Chondrocyte (in vitro differentiated cells): ENCODE measurements at places on chromosomes 2 and 18.

DNA sequence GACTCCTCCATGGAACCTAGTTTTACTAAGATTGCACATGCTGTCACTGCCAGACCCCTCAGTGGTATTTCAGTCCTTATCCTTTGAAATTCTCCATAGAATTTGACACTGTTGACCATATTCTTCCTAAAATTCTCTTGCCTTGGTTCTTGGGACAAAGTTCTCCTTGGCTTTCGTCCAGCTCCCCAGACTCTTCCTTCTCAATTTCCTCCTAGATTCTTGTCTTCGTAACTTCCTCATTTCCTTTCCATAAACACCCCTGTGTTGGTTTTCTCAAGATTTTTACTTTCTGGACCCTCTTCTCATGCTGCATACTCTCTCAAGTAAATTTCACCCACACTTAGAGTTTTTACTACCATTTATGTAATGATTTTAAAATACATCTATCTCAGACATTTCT is 96.6 kb upstream of the TWSG1 start:
- DNase-seq: no peak

DNA sequence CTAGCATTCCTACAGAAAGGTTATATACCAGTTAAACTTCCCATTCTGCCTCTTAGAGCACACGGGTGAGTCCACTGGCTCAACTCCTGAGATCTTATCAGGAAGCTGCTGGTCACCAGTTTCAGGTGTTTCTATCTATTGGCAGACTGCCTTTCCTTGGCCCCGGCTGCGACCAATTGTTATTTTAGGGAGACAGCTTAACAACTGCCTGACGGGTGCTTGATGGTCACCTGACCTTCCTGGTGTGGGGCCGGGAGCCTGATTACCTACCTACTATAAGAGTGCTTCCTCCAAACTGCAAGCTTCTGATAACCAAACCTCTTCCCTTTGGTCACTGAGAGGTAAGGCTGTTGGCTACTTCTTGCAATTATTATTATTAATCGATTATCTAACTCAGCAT is 122.1 kb upstream of the XIRP2 start:
- DNase-seq: no peak

DNA sequence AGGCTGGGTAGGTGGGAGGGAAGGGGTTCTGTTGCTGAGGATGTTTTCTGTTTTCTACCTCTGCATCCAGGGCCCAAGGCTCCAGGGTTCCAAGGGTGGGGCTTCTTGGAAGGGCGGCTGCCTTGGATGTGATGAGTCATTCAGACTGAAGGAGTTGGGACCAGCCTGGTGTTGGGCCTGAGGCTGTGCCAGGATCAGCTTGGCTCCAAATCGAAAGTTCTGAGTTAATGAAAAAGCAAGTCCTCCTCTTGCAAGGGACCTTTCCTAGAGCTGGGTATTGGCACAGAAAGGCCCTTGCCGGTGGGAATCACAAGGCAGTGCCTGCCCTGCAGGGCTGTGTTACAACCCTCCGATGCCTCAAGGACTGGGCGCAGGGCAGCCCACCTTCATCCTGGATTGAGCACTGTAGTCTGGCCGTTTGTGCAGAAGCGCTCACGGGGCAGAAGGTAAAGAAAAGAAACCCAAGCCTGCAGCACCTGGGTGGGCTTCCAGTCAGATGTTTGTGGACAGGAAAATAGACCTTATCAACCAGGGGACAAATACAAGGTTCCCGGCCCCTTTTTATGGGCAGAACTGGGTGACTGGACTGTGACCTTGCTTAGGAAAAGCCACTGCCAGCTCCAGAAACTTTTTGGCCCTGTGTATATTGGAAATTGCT is 52.5 kb upstream of the MCFD2 start:
- DNase-seq: no peak

DNA sequence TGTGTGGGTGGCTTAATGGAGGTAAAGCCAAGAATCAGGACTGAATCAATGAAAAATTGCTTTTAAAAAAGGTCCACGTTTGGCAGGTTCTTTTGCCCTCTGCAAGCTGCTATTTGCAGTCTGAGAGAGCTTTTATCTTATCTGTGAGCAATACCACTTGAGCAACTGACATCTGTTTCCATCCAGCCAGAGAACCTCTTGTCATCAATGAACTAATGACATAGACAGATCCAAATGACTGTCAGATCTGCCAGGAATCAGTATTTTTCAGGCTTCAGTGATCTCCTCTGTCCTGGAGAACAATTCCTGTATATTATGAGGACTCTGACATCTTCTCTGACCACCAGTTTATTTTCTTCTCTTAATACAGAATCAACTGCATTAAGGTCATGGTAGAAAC is 608.1 kb downstream of the LRP1B start:
- no peak for DNase-seq

DNA sequence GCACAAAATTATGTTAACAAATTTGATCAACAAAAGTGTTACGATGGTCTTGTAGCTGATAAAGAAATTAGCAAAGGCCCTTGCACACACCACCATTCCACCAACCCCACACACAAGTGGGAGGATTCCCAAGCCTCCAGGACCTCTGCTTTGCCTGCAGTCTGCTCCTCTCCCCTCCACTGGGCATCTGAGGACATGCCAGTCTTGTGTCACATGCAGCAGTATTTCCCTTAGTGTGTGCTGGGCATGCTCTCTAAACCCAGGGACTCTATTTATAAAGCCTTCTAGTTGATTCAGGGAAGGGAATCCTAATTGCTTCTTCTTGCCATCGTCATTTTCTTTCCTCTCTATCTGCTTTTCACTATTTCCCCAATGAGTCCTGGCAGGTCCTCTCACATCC is 53.3 kb downstream of the KCTD18 start:
- no peak for DNase-seq

- no peak for DNase-seq
Observed at GRCh38 chr18:44731530-44732237, 51.0 kb downstream of the SETBP1 start.

GRCh38 chr2:45121236-45121927 is 112.1 kb upstream of the SIX2 start:
- no peak for DNase-seq

- DNase-seq: no peak
Observed at GRCh38 chr18:5253910-5254309, 41.6 kb downstream of the ZBTB14 start.

DNA sequence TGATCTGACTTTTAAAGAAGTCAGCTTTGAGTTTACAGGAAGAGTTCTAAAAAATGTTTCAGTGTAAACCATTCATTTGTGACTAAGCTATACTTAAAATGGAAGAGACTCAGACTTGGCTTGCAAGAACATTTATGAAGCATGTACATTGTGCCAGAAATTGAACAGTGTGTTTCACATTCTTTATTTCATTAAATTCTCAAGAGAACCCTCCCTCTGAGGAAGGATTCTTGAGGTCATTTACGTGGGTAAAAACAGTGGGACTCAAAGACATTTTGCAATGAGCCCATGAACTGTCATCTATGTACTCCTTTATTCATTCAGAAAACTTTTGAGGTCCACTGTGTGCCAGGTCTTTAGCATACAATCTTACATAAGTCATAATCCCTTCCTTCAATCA is 143.6 kb upstream of the ZNF521 start:
- DNase-seq: no peak

GRCh38 chr2:48295421-48295820 is 234.5 kb upstream of the STON1 start:
- DNase-seq: no peak

- DNase-seq: no peak
Observed at GRCh38 chr2:67712484-67712883, 315.4 kb downstream of the ETAA1 start.

GRCh38 chr2:15287447-15288184 is 273.5 kb downstream of the NBAS start:
- DNase-seq: peak; percentile 82

DNA sequence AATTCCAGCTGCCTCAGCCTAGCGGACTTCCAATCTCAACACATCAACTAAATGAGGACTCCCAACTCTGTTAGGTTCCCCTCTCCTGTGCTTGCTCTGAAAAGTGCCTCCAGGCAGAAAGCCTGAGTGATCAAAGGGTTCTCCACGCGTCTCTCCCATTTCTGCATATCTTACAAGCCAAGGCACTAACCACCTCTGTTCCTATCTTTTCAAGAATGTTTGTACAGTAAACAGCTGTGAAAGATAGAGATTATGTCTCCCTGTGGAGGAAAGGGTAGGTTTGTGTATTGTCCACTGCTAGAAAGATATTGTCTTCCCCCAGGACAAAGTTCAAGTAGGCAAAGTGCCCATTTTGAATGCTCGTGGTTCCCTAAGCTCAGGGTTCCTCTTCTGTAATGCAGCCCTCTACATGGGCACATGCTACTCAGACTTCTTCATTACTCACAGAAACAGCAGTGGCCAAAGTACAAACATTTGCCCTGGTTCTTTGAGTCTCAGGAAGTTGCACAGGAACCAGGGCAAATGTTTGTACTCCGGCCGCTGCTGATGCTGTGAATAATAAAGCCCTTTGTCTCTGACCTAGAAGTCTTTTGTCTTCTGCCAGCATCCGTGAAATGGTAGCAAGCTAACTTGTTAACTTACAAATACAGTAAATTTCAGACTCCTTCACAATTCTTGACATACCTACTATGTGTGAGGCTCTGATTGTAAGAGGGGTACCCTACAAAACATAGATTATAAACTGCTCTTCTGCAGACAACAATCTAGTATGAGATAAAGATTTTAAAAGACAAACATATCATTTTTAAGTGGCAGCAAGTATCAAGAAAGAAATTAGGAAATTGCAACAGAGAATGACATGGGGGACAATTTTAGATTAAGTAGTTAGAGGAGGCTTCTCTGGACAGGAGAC is 44.5 kb downstream of the PKDCC start:
- DNase-seq: no peak

DNA sequence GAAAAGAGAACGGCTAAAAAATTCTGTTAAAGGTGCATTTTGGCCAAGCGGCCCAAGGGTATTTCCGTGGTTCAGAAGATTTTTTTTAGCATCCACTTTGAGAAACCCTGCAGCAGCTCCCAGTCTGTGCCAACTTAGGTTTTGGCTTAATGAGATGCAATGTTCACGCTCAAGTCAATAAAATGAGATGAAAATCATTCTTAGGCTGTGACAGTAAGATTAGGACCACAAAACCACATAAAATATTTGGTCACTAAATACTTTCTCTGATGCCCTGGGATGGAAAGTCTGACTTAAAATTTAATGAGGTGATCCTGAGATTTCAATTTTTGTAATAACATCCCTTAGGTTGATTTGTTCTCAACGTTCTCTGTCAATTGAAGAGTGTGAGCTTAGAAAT is 74.2 kb upstream of the FHL2 start:
- no peak for DNase-seq

- no peak for DNase-seq
Observed at GRCh38 chr2:18845854-18846445, 256.6 kb upstream of the NT5C1B start.

- no peak for DNase-seq
Observed at GRCh38 chr2:879540-879939, 71.1 kb upstream of the SNTG2 start.

- no peak for DNase-seq
Observed at GRCh38 chr2:66984864-66985263, 412.3 kb upstream of the ETAA1 start.

GRCh38 chr2:232984451-232985207 is 28.4 kb downstream of the NGEF start:
- DNase-seq: peak; percentile 39

DNA sequence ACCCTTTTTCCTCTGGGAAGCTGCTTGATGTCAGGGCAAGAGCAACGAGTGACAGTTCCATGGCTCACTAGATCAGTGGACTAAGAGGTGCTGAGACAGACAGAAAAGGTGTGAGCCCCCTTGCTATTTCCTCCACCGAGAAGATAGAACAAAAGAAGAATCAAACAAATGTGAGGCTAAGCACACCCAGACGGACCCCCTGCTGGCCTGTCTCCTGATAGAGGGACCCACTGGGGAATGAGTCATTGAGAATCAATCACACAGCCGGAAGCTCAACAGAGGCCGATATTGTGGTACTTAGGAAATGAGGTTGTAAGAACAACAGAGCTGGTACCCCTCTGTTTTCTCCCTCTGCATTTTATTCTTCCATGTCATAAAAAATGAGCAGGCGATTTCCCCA is 89.8 kb upstream of the TEX51 start:
- no peak for DNase-seq

GRCh38 chr2:141611981-141612380 is 518.8 kb downstream of the LRP1B start:
- no peak for DNase-seq

DNA sequence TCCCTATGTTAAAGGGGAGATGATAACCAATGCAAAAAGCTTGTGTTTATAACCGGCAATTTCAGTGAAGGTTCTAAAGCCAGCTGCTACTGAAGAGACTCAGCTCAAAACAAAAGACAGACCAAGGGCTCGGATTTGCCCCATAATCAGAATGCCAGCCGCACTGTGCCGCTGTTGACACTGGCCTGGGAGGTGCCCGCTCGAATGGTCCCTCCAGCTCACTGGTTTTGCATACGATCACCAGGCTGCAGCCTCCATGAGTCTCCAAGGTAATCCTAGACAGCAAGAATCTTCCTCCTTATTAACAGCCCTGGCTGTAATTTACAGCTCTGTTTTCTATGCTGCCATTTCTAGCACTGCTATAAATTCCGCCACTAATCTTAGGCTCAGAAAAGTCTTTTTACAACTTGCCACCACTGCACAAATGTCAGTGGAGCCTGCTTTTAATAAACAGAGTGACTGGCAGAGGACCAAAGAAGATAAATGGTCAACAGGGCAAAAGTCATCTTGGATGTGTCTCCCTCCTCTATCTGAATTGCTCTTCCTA is 155.7 kb upstream of the SH3BP4 start:
- DNase-seq: no peak

DNA sequence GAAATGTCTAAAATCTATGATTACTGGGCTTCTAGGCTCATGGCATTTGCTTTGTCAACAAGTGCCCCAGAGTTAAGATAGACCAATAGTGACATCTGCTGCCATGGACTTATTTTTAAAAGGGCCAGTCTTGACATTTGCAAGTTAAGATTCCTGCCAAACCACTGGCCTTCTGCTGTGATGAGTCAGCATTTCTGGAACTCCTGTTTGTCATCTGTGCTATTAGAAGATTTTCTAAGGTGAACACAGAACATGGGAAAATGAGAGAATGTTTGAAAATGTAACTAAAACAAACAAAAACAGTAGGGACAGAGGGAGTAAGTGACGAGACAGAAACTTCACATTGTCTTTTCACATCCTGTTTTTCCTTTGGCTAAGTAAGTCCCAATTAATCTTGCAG is 93.7 kb upstream of the WDR75 start:
- DNase-seq: no peak

- DNase-seq: no peak
Observed at GRCh38 chr2:216710551-216711301, 15.4 kb upstream of the IGFBP5 start.

GRCh38 chr2:105396254-105397024 is 2.4 kb downstream of the FHL2 start:
- DNase-seq: no peak

GRCh38 chr18:57054891-57055290 is 92.0 kb upstream of the BOD1L2 start:
- DNase-seq: no peak

DNA sequence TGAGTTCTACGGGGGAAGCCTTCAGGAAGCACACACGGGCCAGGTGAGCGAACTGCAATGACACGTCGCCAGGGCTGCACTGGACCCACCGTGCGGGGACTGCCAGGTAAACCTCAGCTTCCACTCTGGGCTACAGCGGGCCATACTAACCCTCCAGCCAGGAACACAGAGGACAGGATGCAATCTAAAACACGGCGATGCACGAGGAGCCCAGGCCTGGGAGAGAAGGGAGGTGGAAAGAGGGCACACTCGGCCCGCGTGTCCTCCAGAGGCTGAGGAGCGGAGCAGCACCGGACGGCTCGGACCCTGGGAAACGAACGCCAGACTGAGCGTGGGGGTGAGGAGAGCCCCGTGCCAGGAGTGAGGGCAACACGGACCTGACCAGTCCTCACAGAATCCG is 69.3 kb downstream of the HDAC4 start:
- DNase-seq: no peak

- no peak for DNase-seq
Observed at GRCh38 chr2:69937968-69938367, 23.1 kb downstream of the MXD1 start.
